ENCODE measurements at places on chromosomes 6 and 20.

GRCh38 chr20:226958-227357, at the start of gene DEFB129:
TSS of gene DEFB129 (plus strand) at chr20:227258. CDS start at chr20:227289, 31 bp downstream.
- DNase-seq: no peak

DNA sequence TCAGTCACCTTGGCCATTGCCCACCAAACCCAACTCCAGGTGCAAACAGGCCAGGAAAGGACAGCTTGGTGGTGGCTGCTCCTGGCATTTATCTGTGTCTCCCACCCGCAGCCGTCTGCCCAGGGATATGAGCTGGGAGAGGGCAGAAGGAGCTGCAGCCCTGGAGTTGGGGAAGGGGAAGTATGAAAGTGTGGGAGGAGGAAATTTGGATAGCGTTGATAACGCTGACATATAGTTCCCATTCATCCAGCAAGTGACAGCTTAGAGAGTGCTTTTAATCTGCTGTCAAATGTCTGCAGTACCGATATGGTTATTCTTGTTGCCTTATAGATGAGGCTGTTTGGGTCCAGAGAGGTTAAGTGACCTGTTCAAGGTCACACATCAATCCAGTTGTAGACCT, 741 bp downstream of the KCNK16 start:
- no peak for DNase-seq

- DNase-seq: no peak
Measured at GRCh38 chr6:38337819-38338465, 301.8 kb downstream of the BTBD9 start.

GRCh38 chr6:142844065-142844755, 100.8 kb downstream of the HIVEP2 start:
- DNase-seq: no peak

DNA sequence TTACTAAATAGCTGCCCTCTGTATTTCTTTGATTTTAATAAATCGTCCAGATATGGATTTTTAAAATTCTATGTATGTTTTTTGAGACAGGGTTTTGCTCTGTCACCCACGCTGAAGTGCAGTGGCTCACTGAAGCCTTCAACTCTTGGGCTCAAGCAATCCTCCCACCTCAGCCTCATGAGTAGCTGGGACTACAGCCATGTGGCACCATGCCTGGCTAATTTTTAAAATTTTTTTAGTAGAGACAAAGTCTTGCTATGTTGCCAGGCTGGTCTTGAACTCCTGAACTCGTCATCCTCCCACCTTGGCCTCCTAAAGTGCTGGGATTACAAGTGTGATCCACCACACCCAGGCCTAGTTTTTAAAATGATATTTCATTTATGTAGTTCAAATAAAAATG, 47.4 kb upstream of the DDR1 start:
- DNase-seq: no peak

DNA sequence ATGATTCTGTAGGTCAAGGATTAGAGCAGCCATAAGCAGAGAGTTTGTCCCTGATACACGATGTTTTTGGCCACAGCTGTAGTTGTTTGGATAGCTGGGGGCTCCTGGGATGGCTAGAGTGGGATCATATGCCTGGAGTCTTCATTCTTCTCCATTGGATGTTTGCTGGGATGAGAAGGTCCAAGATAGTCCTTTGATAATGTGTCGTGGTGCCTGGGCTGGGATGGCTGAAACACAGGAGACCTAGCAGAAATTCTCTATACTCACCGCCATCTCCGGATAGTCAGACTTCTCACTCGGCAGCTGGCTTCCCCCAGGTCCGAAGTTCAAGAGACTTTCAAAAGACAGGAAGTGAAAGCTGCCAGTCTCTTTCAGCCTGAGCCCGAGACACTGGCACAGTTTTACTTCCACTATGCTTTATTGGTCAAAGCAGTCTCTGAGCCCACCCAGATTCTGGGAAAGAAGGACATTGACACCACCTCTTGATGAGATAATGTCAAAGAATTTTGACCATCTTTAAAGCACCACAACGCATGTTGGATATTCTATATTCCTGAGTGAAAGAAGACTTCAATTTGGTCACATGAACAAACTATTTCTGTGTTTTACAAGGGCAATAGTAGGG, 16.0 kb downstream of the MARCKS start:
- no peak for DNase-seq

- no peak for DNase-seq
Measured at GRCh38 chr20:6026051-6026450, 27.8 kb downstream of the LRRN4 start.

DNA sequence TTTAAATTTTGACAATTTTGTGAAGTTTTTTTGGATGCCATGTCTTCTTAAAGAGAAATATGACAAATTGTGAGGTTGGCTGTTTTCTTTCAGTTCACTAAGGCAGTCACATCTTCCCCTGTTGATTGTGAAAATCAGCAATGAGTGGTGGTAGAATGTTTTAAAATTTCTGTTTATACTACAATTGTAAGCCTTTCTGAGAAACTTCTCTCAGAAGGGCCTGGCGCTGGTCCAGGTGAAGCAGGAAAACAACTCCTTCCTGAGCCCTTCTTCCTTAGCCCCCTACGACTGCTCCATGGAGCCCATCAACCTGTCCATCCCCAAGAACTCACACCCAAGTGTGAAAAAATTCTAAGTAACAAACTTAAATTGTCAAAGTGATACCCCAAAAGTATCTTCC, 80.6 kb downstream of the SSR1 start:
- DNase-seq: no peak

DNA sequence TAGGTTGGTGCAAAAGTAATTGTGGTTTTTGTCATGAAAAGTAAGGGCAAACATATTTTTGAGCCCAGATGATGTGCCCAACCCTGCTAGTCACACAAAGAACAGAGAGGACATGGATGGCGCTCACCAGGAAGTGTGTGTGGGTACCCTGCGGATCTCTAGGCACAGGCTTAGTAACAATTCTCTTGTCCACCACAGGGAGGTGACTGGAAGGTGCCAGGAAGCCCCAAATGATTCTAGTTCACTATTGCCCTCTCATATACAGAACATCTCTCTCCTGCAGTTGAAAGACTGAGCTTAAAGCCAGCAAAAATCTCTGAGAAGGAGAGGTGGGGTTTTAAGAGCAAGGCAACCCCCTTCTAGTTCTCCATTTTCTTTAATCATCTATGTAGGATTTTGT, 272.1 kb upstream of the TAB2 start:
- no peak for DNase-seq

DNA sequence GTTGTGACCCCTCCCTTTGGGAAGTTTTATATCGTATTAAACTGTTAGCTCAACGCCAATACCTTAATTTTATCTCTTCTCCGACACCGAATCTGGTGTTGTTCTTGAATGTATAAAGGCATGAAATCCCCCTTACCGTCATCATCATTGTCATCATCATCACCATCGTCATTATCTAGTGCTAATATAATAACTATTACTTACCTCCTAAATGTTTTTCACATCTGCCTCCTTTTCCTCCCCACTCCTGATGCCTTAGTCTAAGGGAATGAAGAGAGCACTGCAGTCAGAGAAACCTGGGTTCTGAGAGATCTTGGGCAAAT, 677 bp upstream of the ZBTB24 start:
- DNase-seq: no peak

DNA sequence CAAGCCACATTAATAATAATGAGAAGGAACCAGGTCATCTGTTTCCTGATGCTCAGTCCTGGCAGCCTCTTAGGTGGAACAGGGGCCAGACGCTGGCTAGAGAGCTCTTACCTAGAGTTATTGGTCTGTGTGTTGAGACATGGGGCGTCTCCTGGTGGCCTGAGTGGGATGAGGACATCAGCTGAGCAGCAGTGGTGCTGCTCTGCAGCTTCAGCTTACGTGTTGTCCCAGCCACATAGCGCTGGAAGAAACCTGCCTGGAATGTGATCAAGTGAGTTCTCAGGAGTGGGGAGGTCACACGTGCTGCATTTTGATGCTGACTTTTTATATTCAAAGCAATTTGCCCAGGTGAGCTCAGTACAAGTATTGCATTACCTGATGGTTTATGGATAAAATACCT, 355.4 kb downstream of the CDH26 start:
- no peak for DNase-seq

- DNase-seq: no peak
Measured at GRCh38 chr6:95693108-95693507, 115.8 kb downstream of the MANEA start.

GRCh38 chr6:113433335-113433991, 423.7 kb upstream of the MARCKS start:
- no peak for DNase-seq

GRCh38 chr6:32271429-32271828, 47.6 kb upstream of the NOTCH4 start:
- DNase-seq: no peak

- DNase-seq: no peak
Measured at GRCh38 chr6:104600639-104600931, 259.1 kb downstream of the HACE1 start.

DNA sequence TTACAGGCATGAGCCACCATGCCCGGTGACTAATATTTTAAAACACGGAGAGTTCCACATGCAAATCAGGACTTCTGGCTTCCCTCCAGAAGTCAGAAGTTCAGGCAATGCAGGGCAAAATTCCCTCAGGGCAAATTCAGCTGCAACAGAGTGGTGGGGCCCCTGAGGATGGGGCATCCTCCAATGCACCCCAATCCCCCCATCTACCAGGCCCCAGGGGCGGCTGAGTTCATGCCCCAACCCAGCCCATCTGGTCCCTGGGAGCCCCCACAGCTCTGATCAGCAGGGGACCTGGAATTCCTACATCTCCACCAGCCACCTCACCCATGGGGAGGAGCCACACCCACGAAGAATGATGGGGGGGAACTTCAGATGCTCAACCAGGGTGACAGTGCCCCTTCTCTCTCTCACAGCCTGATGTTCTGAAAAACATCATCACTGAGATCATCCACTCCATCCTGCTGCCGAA, 22.6 kb downstream of the BPIFB1 start:
- no peak for DNase-seq

DNA sequence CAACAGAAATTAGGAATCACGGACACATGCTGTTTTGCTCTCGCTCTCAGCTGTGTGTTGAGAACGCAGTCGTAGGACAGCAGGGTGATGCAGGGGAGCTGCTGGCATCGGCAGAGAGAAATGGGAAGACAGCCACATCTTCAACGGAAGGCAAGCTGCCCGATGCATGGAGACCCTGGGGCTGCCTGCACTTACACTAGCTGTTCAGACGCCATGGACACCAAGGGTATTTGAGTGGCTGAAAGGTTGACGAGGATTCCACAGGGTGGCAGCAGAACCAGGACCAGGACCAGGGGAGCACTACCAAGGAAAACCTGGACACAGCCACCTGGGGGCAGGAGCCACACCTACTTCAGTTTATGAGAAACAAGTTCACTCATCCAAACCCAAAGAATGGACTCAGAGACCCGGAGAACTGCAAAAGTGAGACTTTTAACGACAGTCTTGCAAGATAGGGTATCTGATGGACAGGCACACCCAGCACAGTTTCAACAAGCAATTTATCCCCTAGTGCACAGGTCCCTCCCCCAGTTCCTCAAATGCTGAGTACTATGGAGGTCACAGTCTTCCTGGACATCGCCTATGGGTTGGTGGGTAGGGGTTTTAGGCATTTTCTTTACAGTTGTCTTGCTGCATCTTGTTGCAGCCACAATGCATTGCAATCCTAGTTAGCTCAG, 56.3 kb upstream of the ENTPD6 start:
- DNase-seq: no peak

DNA sequence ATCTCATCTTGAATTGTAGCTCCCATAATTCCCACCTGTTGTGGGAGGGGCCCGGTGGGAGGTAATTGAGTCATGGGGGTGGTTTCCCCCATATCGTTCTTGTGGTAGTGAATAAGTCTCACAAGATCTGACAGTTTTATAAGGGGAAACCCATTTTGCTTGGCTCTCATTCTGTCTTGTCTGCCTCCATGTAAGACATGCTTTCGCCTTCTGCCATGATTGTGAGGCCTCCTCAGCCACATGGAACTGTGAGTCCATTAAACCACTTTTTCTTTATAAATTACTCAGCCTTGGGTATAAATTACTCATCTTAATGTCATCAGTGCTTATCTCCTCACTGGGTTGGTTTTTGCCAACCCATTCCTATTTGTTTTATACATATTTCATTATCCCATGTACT, 142.0 kb upstream of the GMDS start:
- DNase-seq: no peak

- DNase-seq: no peak
Measured at GRCh38 chr6:81295310-81295709, 457.2 kb downstream of the TENT5A start.

DNA sequence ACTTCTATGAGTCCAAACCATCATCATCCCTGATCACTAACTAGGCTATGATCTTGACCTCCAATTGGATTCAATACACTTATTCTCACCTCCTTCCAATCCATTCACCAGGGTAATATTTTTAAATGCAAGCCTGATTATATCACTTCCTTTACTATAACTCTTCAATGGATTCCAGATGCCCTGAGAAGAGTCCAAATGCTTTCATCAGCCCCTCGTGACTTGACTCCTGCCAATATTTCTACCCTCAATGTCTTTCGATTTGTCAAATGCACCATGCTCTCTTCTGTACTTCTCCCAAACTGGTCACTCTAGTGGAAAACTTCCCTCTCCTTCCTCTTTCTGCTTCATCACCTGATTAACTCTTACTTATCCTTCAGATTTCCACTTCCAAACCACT, 70.8 kb downstream of the CD164 start:
- DNase-seq: no peak

- no peak for DNase-seq
Measured at GRCh38 chr6:136600818-136601217, 50.6 kb upstream of the MAP7 start.

- no peak for DNase-seq
Measured at GRCh38 chr20:44961011-44961869, 1.0 kb upstream of the TOMM34 start.

GRCh38 chr20:24001712-24002405, 13.3 kb upstream of the GGTLC1 start:
- no peak for DNase-seq

DNA sequence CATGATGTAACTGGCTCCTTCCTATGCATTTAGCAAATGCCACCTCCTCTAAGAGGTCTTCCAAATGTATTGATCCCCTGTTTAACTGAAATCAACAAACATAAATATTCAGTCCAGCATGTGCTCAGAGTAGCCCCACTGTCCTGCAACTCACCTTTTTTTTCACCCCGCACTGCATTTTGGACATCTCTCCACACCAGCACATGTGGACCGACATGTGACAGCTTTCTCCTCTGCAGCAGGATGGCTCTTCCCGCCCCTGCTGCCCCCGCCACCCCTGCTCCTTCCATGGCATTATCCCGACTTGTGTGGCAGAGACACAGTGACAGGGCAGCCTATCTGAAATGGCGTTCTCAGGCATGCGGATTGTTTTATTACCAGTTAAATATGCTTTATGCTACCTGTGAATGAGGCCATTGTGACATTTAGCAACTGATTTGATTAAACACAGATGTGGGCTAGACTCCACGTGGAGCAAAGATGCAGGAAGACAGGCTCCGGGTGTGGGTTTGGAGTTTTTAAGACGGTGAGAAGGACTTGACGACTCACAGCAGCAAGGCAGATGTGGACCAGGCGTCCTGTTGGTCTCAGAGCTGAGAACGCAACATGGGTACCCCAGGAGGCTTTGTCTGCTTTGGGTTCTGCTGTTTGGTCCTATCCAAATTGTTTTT, 161.2 kb downstream of the EYA2 start:
- no peak for DNase-seq
